ENCODE measurements at places on chromosomes 6 and 20. TPM values are rescaled to one million over a fixed set of nuclear protein-coding genes. Genes with fewer than 3 reads are reported as not detected.

The ENPP5 gene
- total RNA-seq, result 4.5 TPM

The NKAIN2 gene
- total RNA-seq, result not detected

The IPCEF1 gene
- total RNA-seq, result 0.32 TPM

The KCNK15 gene
- not detected for total RNA-seq

The FAM50B gene
- total RNA-seq, result 0.86 TPM

The CLIC5 gene
- total RNA-seq, result 0.20 TPM

The RIPPLY2 gene
- total RNA-seq, result not detected

The POM121L2 gene
- not detected for total RNA-seq

The ABHD16B gene
- total RNA-seq, result not detected

The PARD6B gene
- 41.3 TPM for total RNA-seq

The C6orf141 gene
- 31.6 TPM for total RNA-seq

The RIPOR3 gene
- total RNA-seq, result 0.22 TPM

The CST5 gene
- total RNA-seq, result not detected

The MYBL2 gene
- total RNA-seq, result 92.1 TPM

The MAP3K4 gene
- 46.5 TPM for total RNA-seq

The GNMT gene
- 0.57 TPM for total RNA-seq

The EPPIN gene
- not detected for total RNA-seq

The LINC00237 gene
- not detected for total RNA-seq

The HAO1 gene
- total RNA-seq, result 0.12 TPM

The SPAG4 gene
- total RNA-seq, result 6.2 TPM

The CAGE1 gene
- 0.20 TPM for total RNA-seq

The SUMO4 gene
- 1.6 TPM for total RNA-seq

The MYH7B gene
- total RNA-seq, result 0.74 TPM

The MCCD1 gene
- not detected for total RNA-seq

The EFHC1 gene
- 12.4 TPM for total RNA-seq

The LY6G6F gene
- total RNA-seq, result not detected

The TRIM40 gene
- not detected for total RNA-seq

The TP53TG5 gene
- 0.76 TPM for total RNA-seq

The HLA-DMA gene
- total RNA-seq, result 12.1 TPM

The WFDC5 gene
- total RNA-seq, result not detected

The OR12D3 gene
- total RNA-seq, result not detected

The CCDC170 gene
- total RNA-seq, result 0.12 TPM

The NRSN2 gene
- total RNA-seq, result 1.9 TPM

The F13A1 gene
- total RNA-seq, result 0.34 TPM

The ERGIC3 gene
- total RNA-seq, result 229 TPM

The ZSWIM1 gene
- 13.0 TPM for total RNA-seq

The TULP1 gene
- not detected for total RNA-seq

The ANKEF1 gene
- total RNA-seq, result 15.8 TPM

The ZNF311 gene
- not detected for total RNA-seq

The LY6G5B gene
- total RNA-seq, result 15.4 TPM

The KCNK5 gene
- total RNA-seq, result 9.5 TPM

The CPXM1 gene
- 0.17 TPM for total RNA-seq

The SOX18 gene
- 3.3 TPM for total RNA-seq

The TNF gene
- total RNA-seq, result 0.59 TPM

The DAAM2 gene
- not detected for total RNA-seq

The PDYN gene
- total RNA-seq, result not detected

The SLC16A10 gene
- total RNA-seq, result 8.3 TPM

The AIF1 gene
- total RNA-seq, result not detected

The COQ3 gene
- total RNA-seq, result 19.0 TPM

The FILIP1 gene
- total RNA-seq, result 0.05 TPM

The PTCRA gene
- total RNA-seq, result not detected

The ADAM33 gene
- not detected for total RNA-seq

The STK4 gene
- total RNA-seq, result 45.4 TPM

The SULF2 gene
- total RNA-seq, result 13.0 TPM
